ENCODE measurements at places on chromosomes 6 and 20. TPM values are rescaled to one million over a fixed set of nuclear protein-coding genes. Genes with fewer than 3 reads are reported as not detected.
A peak's percentile ranks its signal among the peaks of the same experiment; 100 is the strongest.

DNA sequence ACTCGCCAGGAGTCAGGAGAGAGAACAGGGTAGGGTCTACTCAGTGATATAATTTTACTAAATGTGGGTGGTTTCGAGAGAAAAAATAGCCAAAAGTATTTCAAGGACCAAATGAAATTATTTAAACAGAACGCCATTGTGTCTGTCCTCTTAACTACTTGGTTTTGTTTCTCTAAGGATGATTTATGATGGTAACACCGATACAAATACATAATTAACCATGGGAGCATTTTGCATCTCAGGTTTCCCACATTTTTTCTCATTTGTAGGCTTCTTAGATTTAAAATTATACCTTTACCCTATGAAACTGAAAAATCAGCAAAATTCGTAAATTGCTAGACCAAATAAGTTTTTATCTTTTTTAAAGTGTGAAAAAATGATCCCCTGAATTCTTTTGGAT lies 188.2 kb downstream of the ZFP64 start:
- H3K27me3 ChIP-seq = peaks cover 19% of the 10 kb centered on the region
- no peak overlapping the region for H3K27ac ChIP-seq
- no peaks in the 10 kb centered on the region for H3K36me3 ChIP-seq

GRCh38 chr20:22821796-22822195 lies 213.3 kb upstream of the SSTR4 start:
- no peaks in the 10 kb centered on the region for H3K36me3 ChIP-seq
- H3K4me1 ChIP-seq = no peaks in the 10 kb centered on the region
- H3K4me3 ChIP-seq = no peak overlapping the region
- DNase-seq = no peak

GRCh38 chr20:46341074-46342009 lies 33.0 kb upstream of the CDH22 start:
- H3K27me3 ChIP-seq = peaks cover 32% of the 10 kb centered on the region
- no peak overlapping the region for H3K4me3 ChIP-seq
- H3K27ac ChIP-seq = no peak overlapping the region
- DNase-seq = no peak
- peaks cover 3% of the 10 kb centered on the region for H3K4me1 ChIP-seq

- peaks cover 58% of the 10 kb centered on the region for H3K27me3 ChIP-seq
- H3K4me3 ChIP-seq = no peak overlapping the region
- H3K27ac ChIP-seq = no peak overlapping the region
- H3K36me3 ChIP-seq = peaks cover 2% of the 10 kb centered on the region
These were observed 4.9 kb upstream of the TMEM242 start for GRCh38 chr6:157328108-157328692.

DNA sequence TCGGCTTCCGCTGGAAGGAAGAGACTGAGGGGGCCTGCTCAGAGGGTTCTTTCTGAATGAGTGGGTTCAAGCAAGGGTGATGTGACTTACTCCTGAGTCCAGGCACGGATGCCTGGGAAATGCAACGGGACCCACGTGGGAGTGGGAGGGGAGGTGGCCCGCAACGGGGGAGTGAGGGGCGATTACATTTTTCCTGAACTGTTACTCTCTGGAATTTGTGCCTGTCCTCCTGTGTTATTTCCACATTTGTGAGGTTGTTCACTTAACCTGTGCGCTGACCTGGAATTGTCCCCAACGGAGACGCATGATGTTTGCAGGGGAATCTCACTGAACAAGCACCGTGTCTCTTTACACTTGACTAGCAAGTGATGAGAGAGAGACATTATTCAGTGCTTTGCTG lies 209.4 kb downstream of the CDH4 start:
- no peak for DNase-seq
- no peaks in the 10 kb centered on the region for H3K36me3 ChIP-seq
- no peak overlapping the region for H3K27ac ChIP-seq
- H3K4me3 ChIP-seq = no peak overlapping the region

- H3K36me3 ChIP-seq = no peaks in the 10 kb centered on the region
- peaks cover 5% of the 10 kb centered on the region for H3K4me1 ChIP-seq
- no peak overlapping the region for H3K4me3 ChIP-seq
- H3K27ac ChIP-seq = peak overlapping the region; percentile 48
These were observed 78.0 kb downstream of the FGD2 start for GRCh38 chr6:37083243-37084138.

The PACRG gene
- not detected for total RNA-seq

The TRAPPC3L gene
- total RNA-seq = not detected

DNA sequence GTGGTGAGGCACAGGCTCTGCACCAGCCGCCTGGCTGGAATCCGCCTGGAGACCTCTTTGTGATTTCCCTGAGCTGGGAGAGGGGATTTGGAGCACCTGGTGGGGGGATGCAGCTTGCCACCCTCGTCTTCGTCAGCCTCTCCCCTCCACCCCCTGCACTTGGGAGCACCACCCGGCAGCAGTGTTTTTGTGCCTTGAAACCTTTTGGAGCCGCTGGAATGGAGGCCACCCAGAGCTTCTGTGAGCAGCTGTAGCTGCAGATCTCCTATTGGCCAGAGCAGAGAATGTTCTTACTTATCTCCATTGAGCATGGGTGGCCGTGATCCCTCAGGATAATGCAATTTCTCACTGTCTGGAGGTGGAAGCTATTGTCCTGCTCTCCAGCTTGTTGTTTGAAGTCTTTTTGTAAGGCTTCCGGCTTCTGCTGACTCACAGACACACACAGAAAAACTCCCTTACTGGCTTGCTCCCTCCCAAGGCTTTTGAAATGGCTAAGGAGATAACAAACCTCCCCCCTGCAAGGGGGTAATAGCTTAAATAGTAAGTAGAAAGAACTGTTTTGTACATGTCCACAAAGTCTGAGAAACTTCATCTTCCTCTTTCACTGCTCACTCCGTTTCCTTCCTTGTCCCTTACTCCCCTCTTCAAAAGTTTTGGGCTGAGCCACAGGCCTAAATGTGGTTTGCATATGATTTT lies 271.2 kb downstream of the PRL start:
- peak overlapping the region; percentile 72 for H3K27ac ChIP-seq
- DNase-seq = peak; percentile 67

DNA sequence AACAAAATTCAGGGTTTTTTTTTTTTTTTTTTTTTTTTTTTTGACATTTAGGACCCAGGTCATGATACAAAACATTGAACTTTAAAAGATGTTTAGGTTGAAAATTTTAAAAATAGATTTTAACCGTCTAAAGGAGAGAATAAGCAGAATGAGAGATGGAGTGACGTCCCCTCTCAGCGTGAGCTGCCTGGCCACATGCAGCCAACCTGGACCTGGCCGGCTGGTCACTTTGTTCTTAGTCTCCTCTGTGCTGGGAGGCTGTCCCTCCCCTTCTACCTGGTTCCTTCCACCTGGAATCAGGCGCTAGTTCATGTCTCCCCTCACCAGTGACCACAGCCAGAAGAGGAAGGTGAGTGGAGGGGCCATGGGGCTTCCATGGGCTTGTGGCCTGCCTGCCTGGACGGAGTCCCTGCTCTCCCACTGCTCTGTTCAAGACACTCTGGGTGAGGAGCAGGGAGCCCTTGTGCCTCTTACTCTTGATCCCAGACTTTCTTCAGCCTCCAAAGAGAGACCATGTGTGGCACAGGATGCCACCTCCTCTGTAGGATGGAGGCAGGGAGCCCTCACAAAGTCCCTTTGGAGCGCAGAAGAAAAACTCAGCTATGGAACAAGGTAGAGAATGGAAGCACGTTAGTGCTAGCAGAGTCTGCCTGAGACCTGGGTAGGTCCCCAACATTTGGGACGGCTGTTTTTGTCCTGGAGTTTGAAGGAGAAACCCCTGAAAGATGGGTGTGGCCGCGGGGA lies 31.7 kb downstream of the IRF4 start:
- peaks cover 4% of the 10 kb centered on the region for H3K36me3 ChIP-seq
- peak overlapping the region; percentile 91 for H3K27ac ChIP-seq
- H3K4me1 ChIP-seq = peaks cover 35% of the 10 kb centered on the region
- H3K4me3 ChIP-seq = peak overlapping the region; percentile 59
- no peak for DNase-seq

DNA sequence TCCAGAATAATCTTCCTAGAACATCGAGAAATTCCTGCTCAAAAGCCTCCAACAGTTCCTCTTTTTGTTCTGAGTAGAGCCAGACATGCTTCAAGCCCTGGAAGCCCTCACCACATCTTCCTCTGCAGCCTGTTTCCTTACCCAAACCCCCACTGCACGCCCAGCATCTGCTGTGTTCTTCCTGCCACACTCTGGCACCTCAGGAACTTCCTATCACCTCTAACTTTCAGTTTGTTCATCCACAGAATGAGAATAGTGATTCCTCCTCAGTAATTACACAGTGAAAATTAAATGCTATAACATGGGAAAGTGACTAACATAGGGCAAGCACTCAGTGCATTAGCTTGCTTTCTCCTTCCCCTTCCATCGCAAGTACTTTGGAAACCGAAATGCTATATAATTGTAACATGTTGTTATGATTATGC lies 26.3 kb downstream of the C6orf89 start:
- H3K4me3 ChIP-seq = peak overlapping the region; percentile 82
- peaks cover 61% of the 10 kb centered on the region for H3K4me1 ChIP-seq
- no peaks in the 10 kb centered on the region for H3K27me3 ChIP-seq

The RSPH9 gene
- not detected for total RNA-seq

The HUS1B gene
- total RNA-seq = 2.1 TPM

The HCRTR2 gene
- total RNA-seq = not detected

The NOTCH4 gene
- 0.37 TPM for total RNA-seq

The TPBG gene
- not detected for total RNA-seq

The PHACTR2 gene
- total RNA-seq = 53.8 TPM

DNA sequence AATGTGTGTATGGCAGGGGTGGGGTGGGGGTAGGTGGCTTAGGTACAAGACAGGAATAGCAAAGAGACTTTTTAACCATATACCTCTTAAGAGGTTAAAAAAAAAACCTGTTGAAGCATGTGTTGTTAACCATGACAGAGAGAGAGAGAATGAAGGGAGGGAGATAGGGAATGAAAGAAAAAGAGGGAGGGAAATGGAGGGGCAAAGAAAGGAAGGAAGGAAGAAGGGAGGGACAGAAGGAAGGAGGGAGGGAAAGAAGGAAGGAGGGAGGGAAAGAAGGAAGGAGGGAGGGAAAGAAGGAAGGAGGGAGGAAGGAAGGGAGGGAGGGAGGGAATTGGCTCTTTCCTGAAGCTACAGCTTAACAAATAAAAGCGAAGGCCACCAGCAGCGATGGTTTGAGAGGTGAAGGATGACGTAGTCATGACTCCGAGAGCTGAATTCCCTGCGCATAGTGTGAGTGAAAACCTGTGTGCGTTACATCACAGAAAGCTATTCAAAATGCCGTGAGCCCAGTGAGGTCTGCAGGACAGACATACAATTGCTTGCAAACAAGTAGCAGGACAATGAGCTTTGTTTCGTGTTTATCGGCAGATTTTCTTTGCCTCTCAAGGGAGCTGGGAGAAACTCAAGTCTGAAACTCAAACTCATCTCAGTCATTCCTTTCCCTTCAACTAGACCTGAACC lies 88.6 kb upstream of the NEDD9 start:
- peaks cover 72% of the 10 kb centered on the region for H3K4me1 ChIP-seq
- no peak overlapping the region for H3K27ac ChIP-seq
- no peaks in the 10 kb centered on the region for H3K27me3 ChIP-seq
- peaks cover 50% of the 10 kb centered on the region for H3K36me3 ChIP-seq

DNA sequence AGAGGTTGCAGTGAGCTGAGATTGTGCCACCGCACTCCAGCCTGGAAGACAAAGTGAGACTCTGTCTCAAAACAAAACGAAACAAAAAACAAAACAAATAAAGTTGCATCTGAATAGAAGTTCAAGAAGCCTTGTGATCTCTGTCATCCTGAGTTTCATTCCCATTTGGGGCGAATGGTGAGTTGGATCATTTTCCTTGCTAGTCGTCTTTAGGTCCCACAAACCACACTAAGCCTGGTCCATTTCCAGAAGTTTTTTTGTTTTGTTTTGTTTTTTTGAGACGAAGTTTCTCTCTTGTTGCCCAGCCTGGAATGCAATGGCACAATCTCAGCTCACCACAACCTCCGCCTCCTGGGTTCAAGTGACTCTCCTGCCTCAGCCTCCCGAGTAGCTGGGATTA lies 33.8 kb downstream of the ZNF217 start:
- H3K36me3 ChIP-seq = peaks cover 16% of the 10 kb centered on the region
- H3K4me1 ChIP-seq = no peaks in the 10 kb centered on the region
- no peak overlapping the region for H3K4me3 ChIP-seq
- H3K27me3 ChIP-seq = no peaks in the 10 kb centered on the region

DNA sequence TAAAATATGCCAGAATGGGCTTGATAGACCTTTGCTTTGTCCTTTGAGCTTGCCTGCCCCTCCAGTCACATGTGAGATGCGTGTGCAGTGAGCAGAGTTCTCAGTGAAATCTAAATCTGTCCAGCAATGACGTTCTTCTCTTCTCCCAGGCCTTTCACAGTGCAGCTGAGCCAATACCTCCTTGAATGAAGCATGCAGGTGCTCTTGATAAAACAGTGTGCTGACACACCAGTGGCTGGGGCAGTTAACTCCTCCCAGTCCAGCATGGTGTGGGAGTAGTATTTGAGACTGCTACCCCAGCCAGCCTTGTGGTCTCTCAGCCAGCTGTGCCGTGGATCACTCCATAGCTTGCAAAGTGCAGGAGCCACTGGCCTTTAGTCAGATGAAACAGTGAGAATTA lies 240.5 kb downstream of the FARS2 start:
- no peaks in the 10 kb centered on the region for H3K27me3 ChIP-seq
- no peak overlapping the region for H3K4me3 ChIP-seq
- H3K27ac ChIP-seq = no peak overlapping the region

The SNRPB gene
- 567 TPM for total RNA-seq

GRCh38 chr6:80547827-80548226 lies 441.4 kb downstream of the BCKDHB start:
- peaks cover 13% of the 10 kb centered on the region for H3K4me1 ChIP-seq
- no peaks in the 10 kb centered on the region for H3K36me3 ChIP-seq
- H3K27me3 ChIP-seq = no peaks in the 10 kb centered on the region
- H3K4me3 ChIP-seq = no peak overlapping the region
- no peak for DNase-seq

The WRNIP1 gene
- total RNA-seq = 49.3 TPM

DNA sequence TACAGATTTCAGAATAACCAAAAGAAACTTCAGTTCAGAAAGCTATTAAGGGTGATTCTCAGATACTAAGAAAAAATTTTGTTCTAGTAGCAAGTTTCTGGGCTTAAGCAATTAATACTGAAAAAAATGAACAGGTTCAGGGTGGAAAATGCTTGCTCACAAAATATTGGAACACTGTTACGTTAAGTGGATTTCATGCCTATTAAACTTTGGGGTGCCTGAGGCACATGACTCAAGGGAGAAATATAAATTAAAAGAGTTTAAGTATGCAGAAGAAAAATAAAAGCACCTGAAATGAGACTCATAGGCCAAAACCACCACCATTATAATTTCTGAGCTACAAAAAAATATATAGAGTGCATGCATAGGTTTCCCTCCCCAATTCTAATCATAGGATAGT lies 32.3 kb upstream of the HSF2 start:
- H3K27me3 ChIP-seq = peaks cover 12% of the 10 kb centered on the region
- H3K36me3 ChIP-seq = no peaks in the 10 kb centered on the region
- no peak overlapping the region for H3K27ac ChIP-seq

DNA sequence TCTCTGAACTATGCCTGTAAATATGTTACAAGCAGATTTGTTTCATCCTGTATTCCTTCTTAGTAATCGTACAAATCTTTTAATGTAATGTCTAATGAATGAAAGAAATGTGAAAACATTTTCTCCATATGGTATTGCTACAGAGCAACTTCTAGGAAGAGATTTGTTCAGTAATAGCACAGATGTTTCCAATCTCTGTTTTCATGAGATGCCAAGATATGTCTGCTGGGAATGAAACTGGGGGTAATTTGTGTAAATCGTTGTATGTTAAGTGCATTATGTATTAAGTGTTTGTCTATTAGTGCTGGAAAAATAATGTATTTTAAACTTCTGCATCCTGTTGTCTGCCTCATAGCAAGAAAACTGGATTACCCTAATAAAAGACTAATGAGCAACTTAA lies 722.2 kb upstream of the EYS start:
- no peak overlapping the region for H3K4me3 ChIP-seq
- no peak for DNase-seq
- H3K27me3 ChIP-seq = no peaks in the 10 kb centered on the region
- H3K36me3 ChIP-seq = no peaks in the 10 kb centered on the region

GRCh38 chr6:137222381-137222780 lies 3.2 kb upstream of the IFNGR1 start:
- H3K27me3 ChIP-seq = peaks cover 2% of the 10 kb centered on the region
- H3K27ac ChIP-seq = no peak overlapping the region
- H3K4me3 ChIP-seq = no peak overlapping the region
- peaks cover 5% of the 10 kb centered on the region for H3K36me3 ChIP-seq

Measured in activated CD4-positive, alpha-beta T cell treated with anti-CD3 and anti-CD28 coated beads, Interleukin-2, amount 10 ng/mL, durations not matched to agents 24 days and 14 days (primary cell).